Renal pelvis (tissue), 12 donors: ENCODE measurements at places on chromosomes 4 and X. TPM values are rescaled to one million over a fixed set of nuclear protein-coding genes. Genes with fewer than 3 reads are reported as not detected.

The CSN1S1 gene
- polyA plus RNA-seq, result not detected

The SATL1 gene
- 0.60 TPM for polyA plus RNA-seq

The GPR119 gene
- not detected for polyA plus RNA-seq

- DNase-seq, result no peak
Observed at GRCh38 chrX:110173192-110174175, 144.4 kb downstream of the AMMECR1 start.

- DNase-seq, result peak; percentile 47
Observed at GRCh38 chr4:102404431-102404969, 59.2 kb upstream of the SLC39A8 start.

DNA sequence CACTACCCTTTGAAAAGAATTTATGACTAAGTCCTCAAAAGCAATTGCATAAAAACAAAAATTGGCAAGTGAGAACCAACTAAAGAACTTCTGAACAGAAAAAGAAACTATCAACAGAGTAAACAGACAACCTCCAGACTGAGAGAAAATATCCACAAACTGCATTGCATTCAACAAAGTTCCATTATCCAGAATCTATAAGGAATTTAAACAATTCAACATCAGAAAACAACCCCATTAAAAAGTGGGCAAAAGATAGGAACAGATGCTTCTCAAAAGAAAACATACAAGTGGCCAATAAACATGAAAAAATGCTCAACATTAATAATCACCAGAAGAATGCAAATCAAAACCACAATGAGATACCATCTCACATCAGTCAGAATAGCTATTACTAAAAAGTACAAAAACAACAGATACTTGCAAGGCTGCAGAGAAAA is 130.2 kb downstream of the GASK1B start:
- no peak for DNase-seq

DNA sequence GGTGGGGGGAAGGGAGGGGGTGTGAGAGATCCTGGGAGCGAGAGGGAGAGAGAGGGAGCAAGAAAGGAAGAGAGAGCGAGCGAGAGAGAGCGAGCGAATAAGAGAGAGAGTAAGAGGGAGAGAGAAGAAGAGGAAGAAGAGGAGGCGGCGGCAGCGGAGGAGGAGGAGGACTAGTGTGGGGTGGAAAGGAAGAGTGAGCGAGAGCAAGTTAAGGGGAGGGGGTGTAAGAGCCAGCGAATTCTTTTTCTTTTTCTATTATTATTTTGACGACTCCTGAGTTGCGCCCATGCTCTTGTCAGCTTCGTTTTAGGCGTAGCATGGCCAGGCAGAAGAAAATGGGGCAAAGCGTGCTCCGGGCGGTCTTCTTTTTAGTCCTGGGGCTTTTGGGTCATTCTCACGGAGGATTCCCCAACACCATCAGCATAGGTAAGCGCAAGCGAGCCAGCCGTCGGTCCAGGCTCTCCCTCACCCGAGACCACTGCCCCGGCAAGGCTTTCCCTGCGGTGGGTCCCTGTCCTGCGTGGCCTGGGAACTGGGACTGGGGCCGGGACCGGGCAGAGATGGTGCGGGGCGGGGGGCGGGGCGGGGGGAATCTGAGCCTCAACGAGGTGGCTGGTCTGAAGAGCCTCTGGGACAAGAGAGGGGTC is at the start of gene GRIA3:
GRIA3 (plus strand) TSS at position 60 of the 647 bp plus-strand sequence; CDS start at position 318, 258 bp downstream.
- no peak for DNase-seq
